Renal pelvis (tissue), 12 donors: ENCODE measurements at places on chromosomes 2 and 18.

DNA sequence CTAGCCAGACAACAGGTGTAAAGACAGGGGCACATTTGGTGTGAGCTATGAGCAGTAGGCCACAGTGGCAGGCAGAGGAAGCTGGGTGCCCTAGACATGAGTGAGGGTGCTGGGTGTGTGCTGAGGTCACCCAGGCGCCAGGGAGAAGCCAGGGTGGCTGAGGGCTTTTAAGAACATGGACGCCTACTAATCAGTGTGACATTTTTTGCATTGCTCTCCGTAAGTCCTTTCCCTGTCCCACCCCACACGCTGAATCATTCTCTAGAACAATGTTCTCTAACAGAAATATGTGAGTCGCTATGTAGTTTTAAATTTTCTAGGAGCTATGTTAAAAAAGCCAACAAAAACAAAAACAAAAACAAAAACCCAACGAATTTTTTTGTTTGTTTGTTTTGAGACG, 204.5 kb upstream of the REV1 start:
- no peak for DNase-seq

DNA sequence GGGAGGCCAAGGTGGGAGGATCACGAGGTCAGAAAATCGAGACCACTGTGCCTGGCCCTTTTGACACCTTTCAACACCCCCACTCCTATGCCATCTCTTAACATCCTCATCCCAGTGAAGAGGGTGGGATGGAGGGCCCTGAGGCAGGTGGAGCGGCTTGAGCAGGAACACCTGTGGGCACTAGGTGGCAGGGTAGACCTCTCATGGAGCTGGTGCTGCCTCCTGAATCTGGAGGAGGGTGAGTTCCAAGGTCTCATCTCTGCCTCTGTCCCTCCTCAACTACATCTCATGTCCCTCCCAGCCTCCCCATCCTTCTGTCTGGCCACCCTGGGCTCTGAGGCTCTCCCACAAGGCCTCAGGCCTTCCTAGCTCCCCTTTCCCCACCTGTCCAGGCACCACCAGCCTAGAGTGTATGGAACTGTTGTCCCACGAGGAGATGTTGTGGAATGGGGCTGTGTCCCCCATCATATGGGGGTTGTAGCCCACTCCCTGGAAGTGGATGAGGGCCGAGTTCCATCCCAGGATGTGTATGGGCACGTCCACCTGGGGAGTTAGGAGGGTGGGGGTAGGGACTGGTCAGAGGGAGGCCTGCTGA, 17.0 kb upstream of the CRYBA2 start:
- no peak for DNase-seq

GRCh38 chr18:47226660-47227059, 24.8 kb downstream of the SKOR2 start:
- no peak for DNase-seq

DNA sequence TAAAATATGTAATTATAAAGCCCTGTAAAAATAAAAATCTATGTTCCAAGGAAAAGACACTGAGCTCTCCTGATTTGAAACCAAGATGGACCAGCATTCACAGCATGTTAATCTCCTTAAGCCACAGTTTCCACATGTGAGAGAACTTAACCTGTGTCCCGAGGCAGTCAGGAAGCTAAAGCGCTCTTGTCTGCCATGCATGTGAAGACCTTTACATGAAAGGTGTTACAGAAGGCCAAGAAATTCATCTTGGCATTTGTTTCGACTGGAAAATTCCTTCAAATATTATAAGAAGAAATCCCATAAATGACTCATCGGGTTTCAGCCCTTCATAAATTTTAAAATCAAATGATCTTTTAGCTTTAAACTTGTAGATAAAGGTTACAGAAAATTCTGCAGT, 328.6 kb downstream of the CDH2 start:
- DNase-seq: no peak

DNA sequence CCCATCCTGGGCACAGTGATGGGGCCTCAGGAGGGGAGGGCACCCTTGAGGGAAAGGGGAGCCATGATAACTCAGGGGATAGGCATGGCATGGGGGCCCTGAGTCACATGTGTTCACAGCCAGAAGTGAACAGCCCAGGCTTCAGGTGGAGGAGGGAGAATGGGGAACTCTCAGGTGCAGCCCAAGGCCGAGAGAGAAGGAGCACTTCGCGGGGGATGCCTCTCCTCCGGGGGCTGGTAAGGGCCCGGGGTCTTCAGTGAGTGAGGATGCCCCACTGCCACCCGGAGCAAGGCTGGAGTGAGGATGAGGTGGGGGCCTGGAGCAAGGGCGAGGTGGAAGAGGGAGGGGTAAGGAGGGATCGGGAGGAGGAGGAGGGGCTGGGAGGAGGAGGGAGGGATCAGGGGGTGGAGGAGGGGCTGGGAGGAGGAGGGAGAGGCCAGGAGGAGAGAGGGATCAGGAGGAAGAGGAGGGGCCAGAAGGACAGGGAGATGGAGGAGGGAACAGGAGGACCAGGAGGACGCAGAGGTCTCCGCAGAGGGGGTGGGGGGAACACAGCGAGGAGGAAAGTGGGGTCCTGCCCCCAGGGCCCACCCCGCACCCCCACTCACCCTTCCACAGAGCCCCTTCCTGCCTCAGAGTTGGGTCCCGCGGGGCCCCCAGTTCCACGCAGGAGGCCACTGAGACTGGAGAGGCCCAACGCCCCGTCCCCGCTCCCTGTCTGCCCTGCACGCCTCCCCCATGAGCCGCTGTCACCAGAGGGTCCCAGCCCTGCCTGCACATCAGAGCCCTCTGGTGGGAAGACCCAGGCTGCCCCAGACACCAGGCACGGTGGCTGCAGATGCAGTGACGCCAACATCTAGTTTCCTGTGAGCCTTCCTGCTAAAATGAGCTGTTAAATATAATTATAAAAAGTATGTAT, 42.8 kb downstream of the RAMP1 start:
- DNase-seq: no peak

DNA sequence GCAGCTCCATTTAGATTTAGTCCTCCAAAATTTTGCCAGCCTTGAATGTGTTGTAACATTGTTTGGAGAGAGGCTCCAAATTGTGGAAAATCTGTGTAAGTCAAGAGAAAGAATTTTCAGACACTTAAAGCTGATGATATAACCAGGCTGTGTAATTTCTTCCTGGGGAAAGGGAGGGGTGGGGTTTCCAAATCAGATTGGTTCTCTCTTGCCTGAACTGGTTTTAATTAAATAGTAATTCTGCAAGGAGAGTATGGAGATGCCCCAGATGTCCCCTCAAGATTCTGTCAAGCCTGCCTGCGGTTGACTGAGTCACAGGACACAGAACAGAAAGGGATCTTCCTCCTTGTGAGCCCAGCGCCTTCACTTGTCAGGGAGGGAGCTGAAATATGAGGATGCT, 54.5 kb downstream of the C18orf63 start:
- no peak for DNase-seq

DNA sequence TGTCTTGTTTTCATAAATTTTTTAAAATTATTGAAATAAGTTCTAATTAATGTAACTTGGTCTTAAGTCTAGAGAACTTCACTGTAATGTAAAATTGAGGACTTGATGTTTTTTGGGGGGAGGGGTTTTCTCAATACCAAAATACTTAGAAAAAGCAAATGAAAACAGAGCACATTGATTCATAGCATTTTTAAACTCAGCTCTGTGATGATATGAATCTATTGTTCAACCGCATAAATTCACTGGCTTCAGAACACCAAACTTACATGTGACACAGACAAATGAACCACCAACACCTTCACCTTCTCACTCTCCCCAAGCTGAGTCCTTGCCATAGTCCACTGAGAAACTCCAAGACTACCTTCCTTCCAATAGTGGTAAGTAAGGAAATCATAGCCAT, 108.2 kb downstream of the ZNF521 start:
- DNase-seq: no peak

- DNase-seq: no peak
Measured at GRCh38 chr2:195575879-195576401, 81.1 kb upstream of the SLC39A10 start.

- no peak for DNase-seq
Measured at GRCh38 chr2:72082021-72082601, 65.6 kb downstream of the CYP26B1 start.

DNA sequence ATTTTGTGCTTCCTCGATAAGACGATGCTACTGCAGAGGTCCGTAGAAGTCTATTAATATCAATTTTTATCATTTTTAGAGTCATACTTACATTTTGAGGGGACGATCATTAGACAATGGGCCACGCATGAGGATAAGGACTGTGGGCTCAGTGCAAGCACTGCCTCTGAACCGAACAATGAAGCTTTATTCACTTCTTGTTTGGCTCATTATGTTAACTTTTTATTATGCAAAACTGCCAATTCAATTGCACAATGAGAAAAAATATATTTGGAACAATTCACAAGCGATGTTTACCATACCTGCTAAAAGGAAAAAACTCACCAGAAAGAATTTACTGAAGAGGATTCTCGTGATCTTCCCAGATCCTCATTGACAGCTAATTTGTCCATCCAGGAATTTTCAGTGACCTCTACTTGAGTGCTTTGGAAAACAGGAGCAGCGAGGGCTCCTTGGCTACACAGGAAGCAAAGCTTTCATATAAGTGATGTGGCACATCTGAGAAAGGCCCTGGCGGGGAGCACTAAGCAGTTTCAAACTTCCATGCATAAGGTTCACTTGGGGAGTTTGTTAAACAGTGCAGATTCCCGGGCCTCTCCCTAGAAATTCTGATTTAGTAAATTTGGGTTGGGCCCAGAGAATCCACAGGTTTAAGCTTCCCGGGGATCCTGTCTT, 13.3 kb upstream of the CAPN13 start:
- DNase-seq: no peak

DNA sequence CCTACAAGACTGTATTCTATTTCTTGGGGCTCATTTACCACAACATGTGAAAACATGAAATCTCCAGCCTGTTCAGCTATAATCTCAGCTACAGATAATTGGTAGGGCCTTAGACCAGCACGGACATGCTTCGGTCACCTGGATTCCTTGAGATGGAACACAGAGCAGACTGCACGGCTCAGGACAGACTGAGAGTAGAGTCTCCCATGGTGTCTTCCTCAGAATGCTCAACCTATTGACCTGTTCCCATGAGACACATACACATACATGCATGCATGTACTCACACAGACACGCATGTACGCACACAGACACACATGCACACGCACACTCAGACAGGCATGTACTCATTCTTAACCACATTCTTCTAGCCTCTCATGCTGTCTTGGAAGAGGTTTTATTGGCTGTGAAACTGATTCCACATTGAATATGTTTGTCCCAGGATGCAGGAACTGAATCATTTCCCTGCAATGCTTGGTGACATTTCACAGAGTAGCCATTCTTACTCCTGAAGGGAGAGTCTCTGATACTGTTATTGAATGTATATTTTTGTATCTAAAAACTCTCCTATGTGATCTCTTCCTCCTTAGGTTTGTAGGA, 23.5 kb upstream of the BZW1 start:
- no peak for DNase-seq

DNA sequence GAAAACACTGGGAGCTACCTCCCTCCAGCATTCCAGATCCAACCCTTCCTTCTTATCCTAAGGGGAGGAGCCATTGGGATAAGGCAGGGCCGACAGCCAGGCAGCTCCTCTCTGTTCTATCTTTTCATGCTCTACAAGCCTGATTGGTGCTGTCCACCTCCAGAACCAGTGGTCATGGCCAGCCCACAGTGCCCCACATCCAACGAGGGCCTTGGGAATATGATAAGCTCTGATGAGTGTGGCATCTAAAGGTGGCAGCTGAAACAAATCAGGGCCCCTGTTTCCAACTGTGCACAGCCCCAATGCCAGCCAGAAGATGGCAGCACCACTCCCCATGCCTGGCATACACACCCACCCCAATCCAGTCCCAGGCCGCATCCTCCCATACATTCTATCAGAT, 329.3 kb downstream of the C1D start:
- no peak for DNase-seq

DNA sequence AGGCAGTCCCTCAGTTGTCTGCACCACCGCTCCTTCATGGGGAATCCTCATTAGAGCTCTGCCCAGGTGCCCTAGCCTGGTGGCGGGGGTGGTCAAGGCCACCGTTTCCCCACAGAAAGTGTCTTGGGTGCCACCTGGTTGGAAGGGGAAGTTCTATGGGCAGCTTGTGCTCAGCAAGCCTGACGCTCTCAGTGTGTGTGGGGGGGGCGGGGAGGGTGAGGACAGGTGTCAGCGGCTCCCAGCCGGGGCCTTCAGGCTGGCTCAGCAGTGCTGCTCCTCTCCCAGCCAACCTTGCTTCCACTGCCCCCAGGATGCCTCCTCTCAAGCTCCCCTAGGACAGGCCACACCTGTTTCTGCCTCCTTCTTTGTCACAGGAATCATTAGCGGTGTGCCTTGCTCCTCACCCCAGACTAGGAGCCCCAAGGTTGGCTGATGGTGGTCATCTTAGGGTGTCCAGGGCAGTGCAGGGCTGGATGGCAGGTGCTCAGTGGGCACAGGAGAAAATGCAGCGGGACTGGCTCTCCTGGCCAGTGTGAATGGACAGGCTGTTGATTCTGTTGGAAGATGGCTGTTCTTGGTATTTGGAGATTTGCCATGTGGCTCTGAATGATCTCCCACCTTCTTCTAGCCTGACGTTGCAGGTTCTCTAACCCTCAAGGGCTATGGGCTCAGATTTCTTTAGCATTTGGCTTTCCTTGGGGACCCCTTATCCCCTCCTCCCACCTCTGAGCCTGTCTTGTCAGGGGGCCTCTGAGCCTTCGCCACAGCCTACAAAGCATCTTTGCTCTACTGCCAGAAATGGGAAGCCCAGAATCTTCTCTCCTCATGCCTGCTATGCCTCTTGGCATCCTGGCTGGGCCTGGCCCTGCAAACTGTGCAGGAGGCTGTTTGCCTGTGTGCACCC, 185.8 kb upstream of the HS6ST1 start:
- DNase-seq: no peak

- no peak for DNase-seq
Measured at GRCh38 chr2:238061315-238062202, 758 bp downstream of the SCLY start.

DNA sequence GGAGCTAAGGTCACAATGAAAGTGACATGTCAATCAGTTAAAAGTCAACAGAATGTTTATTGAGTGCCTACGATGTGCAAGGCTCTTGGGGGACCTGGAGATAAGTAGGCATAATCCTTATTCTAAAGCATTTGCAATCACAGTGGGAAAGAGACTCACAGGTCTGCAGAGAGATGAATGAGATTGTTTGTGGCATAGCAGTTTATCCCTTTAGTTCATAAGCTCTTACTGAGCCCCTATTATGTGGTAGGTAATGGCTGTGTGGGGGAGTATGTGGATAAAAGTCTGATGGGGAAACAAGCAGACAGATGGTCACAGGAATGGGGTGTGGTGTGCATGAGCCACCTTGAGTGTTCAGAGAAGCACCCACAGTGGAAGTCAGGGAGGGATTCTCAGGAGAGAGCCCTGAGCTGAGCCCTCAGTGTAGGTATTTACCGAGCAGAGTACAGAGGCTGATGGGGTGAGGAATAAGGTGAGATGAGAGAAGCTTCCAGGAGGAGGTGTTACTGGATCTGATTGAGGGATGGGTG, 48.1 kb downstream of the EMILIN2 start:
- no peak for DNase-seq

DNA sequence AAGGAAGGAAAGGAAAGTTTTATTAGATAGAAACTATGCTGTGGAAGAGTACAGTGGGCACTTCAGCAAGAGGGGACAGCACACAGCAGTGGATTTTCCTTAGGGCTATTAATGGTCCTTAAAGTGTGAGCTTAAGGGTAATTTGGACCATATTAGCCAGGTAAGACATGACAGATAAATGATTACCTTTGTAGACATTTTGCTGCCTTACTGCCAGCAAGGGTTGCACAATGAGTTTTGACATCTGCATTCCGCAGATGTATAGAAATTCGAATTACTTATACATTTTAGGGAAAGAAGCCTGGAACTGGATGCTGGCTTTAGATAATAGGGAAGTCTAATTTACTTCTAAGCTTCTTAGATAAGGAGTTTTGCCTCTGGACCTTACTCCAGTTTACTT, 14.0 kb upstream of the UBE2F start:
- DNase-seq: no peak

GRCh38 chr2:13666582-13667414, 950.1 kb downstream of the TRIB2 start:
- DNase-seq: no peak
